Thyroid gland (tissue), 4 donors: ENCODE measurements at places on chromosomes 7 and 10.

GRCh38 chr10:114115661-114116445 lies 58.1 kb downstream of the CCDC186 start:
- H3K36me3 ChIP-seq, result no peaks in the 10 kb centered on the region
- H3K27me3 ChIP-seq, result no peaks in the 10 kb centered on the region
- H3K4me3 ChIP-seq, result no peak overlapping the region
- no peaks in the 10 kb centered on the region for H3K4me1 ChIP-seq
- H3K27ac ChIP-seq, result no peak overlapping the region

GRCh38 chr10:13500201-13500600 lies 28.6 kb downstream of the BEND7 start:
- no peak for DNase-seq
- H3K4me3 ChIP-seq, result no peak overlapping the region
- H3K27ac ChIP-seq, result no peak overlapping the region
- H3K4me1 ChIP-seq, result no peaks in the 10 kb centered on the region
- no peaks in the 10 kb centered on the region for H3K27me3 ChIP-seq

DNA sequence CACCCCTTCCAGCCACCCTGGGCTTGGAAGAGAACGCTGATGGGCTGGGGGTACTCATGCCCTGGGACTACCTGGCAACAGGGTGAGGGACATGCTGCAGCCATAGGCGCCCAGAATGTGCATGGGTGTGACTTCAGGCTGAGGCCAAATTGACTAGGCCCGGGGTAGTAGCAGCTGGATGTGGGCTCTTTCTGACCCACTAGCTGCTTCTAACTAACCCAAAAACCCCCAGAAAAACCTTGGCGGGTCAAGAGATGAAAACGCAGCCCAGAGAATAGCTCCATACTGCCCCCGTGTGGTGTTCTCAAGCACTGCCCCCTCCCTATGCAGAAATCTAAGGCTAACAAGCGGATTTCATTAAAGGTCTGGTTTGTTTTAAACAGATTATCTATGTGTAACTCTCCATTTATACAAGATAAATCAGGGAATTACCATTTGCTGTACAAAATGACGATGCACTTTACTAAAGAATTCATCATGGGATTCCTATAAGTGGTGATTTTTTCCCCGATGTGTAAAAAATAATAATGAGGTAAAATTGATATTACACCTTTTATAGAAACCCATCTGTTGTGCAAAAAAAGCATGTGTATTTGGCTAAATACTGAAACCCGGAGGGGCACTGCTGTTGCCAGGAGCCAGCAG lies 4.2 kb downstream of the SMARCD3 start:
- H3K4me1 ChIP-seq, result peaks cover 51% of the 10 kb centered on the region
- peaks cover 11% of the 10 kb centered on the region for H3K36me3 ChIP-seq
- DNase-seq, result peak; percentile 37
- no peak overlapping the region for H3K4me3 ChIP-seq
- no peaks in the 10 kb centered on the region for H3K27me3 ChIP-seq
- no peak overlapping the region for H3K27ac ChIP-seq

DNA sequence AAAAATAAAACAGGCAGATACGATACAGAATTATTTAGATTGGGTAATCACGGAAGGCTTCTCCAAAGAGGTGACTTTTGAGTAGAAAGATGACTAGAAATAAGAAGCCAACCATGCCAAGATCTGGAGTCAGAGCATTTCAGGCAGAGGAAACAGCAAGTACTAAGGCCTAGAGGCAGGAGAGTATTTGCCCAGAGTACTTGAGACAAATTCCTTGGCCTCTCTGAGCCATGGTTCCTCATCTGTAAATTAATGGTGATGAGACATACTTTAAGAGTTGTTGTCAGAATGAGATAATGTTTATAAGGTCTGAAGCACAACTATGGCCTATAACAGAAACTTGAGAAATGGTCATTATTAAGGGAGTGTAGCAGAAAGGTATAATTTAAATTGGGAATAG lies 15.8 kb upstream of the GPR37 start:
- no peak for DNase-seq
- no peak overlapping the region for H3K4me3 ChIP-seq
- no peak overlapping the region for H3K27ac ChIP-seq
- H3K36me3 ChIP-seq, result no peaks in the 10 kb centered on the region

DNA sequence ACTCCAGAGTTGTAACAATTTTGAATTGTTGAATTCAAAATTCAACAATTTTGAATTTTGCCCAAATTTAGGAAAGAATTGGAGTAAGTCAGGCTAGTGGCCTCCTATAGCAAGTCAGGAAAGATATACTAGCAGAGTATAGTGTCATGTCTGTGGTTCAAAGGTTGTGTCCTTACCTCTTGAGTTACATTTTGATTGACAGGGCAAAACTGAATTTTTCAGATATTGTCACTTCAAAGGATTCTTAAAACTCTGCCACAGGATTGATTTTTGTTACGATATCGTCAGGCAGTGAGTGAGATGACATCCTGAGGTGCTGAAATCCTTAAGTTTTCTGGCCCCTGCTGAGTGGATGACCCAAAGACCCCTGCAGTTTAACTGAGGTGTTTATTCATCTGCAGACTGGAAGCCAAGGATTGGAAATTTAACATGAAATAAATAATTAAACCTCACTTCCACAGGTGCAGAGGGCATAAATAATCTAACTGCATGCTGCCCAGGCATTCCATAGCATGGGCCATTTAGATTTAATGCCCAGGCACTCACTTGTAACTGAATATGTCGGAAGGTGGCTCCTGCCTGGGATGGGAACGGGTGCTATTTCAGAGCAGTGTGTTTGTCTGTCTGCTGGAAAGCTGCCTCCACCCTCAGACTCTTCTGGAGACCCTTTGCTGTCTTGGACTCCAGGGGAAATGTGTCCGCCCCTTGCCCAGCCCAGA lies 50.8 kb downstream of the RBM20 start:
- no peaks in the 10 kb centered on the region for H3K27me3 ChIP-seq
- DNase-seq, result no peak
- H3K4me3 ChIP-seq, result no peak overlapping the region
- H3K27ac ChIP-seq, result no peak overlapping the region

GRCh38 chr7:69813637-69814240 lies 215.5 kb downstream of the AUTS2 start:
- H3K36me3 ChIP-seq, result no peaks in the 10 kb centered on the region
- H3K27me3 ChIP-seq, result no peaks in the 10 kb centered on the region
- no peak for DNase-seq
- H3K27ac ChIP-seq, result no peak overlapping the region
- H3K4me3 ChIP-seq, result no peak overlapping the region
- H3K4me1 ChIP-seq, result no peaks in the 10 kb centered on the region

DNA sequence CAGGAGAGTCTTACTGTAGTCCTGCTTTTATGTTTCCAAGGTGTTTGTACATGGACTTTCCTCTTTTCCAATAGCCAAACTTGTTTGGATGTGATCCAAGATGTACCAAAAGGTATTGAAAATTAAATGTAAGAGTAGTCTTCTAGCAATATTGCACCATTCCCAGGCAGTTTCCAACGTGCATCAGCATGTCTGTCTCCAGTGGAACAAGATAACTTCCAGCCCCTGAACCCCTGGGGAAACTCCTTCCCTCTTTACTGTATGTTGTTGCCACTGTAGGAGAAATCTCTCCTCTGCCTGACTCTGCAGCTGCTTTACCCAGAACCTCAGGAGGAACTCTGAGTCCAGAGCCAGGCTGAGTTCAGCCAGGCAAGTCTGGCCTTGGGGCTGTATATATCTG lies 18.5 kb downstream of the ARMC10 start:
- no peak overlapping the region for H3K4me3 ChIP-seq
- H3K4me1 ChIP-seq, result no peaks in the 10 kb centered on the region
- H3K27ac ChIP-seq, result no peak overlapping the region
- no peaks in the 10 kb centered on the region for H3K36me3 ChIP-seq
